SW480 (cell line): ENCODE measurements at places on chromosomes 6 and 20.
A peak's percentile ranks its signal among the peaks of the same experiment; 100 is the strongest.

GRCh38 chr20:49233226-49233625 lies 14.0 kb downstream of the DDX27 start:
- DNase-seq: no peak

- no peak for DNase-seq
These were observed 21.6 kb downstream of the EYA2 start for GRCh38 chr20:46916258-46916603.

- no peak for DNase-seq
These were observed 32.1 kb upstream of the FILIP1 start for GRCh38 chr6:75525682-75526081.

- DNase-seq: no peak
These were observed 61.0 kb downstream of the DZANK1 start for GRCh38 chr20:18405826-18406225.

DNA sequence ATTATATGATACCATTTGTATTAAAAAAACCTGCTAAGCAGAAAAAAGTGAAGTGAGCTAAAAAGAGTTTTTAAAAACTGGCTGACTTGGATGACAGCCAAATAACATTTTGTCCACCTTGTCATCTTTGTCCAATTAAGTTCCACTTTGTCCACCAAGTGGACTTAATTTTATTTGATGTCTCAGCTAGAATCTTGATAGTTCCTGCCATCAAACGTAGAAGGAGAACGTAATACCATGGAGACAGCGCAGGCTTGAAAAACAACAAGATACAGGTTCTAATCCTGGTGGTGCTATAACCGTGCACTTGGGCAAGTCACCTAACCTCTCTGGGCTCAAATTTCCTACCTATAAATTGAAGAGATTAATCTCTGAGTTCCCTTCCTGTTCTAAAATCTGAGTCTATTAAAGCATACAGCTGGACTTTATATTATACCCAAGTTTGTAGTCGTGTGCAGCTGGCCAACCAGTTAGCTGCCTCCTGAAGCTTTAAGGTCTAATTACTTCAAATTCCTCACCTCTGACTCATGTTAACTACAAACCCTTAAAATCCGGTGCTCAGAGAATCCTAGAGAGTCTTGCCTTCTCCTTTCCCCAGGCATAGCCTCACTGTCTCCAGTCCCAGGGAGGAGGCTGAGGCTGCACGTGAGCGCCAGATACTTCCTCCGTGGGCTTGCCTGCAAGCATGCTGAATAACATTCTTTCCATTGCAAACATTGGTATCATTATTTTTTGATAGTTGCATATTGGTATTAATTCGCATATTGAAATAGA lies 16.8 kb downstream of the TMEM244 start:
- peak; percentile 20 for DNase-seq

GRCh38 chr6:33934731-33935270 lies 131.0 kb upstream of the MLN start:
- DNase-seq: no peak

- no peak for DNase-seq
These were observed 9.0 kb upstream of the DDX27 start for GRCh38 chr20:49210101-49210756.

- DNase-seq: no peak
These were observed 22.7 kb downstream of the MTCL3 start for GRCh38 chr6:127496471-127496870.

DNA sequence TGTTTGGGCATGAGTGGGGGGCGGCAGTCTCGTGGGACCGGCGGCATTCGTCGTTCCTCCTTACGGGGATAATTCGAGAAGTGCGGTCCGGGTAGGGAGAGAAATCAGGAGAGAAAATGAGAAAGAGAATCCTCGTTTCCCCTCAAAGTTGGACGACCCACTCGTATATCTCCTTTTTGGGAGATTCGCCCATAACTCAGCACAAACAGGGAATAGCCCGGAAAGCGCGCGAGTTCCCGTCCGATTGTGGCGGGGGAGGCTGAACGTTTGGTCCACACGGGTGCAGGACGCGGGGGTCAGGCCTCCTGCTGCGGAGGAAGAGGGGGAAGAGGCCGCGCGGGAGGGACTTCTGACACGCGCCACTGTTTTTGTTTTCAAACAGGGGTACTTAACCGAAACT lies 42.4 kb downstream of the POPDC3 start:
- no peak for DNase-seq

- DNase-seq: peak; percentile 32
These were observed 30.0 kb upstream of the FABP7 start for GRCh38 chr6:122749451-122750050.

GRCh38 chr6:52299653-52300052 lies 15.1 kb upstream of the MCM3 start:
- DNase-seq: no peak

- no peak for DNase-seq
These were observed 247.5 kb downstream of the TMEM242 start for GRCh38 chr6:157075549-157076450.

DNA sequence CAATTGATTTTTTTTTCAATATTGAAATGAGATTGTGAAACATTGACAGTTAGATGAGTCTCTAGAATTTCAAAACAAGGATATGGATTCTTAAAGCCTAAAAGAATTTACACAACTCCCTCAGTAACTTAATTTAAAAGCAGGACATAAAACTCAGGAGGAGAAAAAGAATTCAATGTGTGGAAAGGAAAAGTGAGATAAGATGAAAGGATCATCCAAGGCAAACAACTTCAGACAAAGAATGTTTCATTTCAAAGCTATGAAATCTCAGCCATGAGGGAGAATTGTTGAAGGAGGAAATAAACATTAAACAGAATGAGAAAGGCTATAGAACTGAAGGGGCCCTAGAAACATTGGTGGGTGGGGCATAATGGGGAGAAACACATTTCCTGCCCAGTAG lies 191.7 kb upstream of the NOX3 start:
- DNase-seq: no peak

DNA sequence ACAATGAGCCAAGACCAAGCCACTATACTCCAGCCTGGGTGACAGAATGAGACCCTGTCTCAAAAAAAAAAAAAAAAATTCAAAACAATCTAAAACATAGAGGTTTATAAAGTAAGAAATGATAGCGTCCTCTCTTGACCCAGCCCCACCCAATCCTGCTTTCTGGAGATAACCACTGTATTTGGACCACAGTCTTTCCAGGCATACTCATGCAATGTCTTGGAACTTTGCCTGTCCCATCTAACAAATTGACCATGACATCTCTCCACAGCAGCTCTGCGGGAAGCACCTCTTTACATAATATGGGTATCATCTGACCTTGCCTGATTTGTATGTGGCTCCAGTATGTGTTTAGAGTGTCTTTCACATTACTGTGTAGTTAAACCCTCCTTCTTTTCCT lies 9.1 kb upstream of the SHLD1 start:
- no peak for DNase-seq

- DNase-seq: peak; percentile 23
These were observed 870 bp upstream of the MDFI start for GRCh38 chr6:41637194-41638001.

- DNase-seq: no peak
These were observed 18.2 kb downstream of the ERGIC3 start for GRCh38 chr20:35560105-35560511.

DNA sequence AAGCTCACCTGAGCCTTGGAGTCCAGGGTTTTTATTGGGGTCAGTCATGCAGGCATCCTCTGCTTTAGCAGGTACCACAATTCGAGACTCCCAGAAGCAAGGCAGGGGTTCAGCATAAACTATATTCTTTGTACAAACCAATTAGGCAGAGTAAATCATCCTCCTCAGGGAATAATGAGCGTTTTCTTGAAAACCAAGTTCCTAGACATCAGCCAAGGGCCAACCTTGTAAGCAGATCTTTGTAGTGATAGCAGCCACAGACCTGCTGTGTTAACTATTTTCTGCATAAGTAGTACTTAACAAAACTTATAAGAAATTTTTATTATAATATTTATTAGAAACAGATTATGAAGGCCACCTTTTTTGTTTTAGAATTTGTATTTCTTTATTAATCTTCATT lies 74.7 kb downstream of the STXBP5 start:
- DNase-seq: no peak

DNA sequence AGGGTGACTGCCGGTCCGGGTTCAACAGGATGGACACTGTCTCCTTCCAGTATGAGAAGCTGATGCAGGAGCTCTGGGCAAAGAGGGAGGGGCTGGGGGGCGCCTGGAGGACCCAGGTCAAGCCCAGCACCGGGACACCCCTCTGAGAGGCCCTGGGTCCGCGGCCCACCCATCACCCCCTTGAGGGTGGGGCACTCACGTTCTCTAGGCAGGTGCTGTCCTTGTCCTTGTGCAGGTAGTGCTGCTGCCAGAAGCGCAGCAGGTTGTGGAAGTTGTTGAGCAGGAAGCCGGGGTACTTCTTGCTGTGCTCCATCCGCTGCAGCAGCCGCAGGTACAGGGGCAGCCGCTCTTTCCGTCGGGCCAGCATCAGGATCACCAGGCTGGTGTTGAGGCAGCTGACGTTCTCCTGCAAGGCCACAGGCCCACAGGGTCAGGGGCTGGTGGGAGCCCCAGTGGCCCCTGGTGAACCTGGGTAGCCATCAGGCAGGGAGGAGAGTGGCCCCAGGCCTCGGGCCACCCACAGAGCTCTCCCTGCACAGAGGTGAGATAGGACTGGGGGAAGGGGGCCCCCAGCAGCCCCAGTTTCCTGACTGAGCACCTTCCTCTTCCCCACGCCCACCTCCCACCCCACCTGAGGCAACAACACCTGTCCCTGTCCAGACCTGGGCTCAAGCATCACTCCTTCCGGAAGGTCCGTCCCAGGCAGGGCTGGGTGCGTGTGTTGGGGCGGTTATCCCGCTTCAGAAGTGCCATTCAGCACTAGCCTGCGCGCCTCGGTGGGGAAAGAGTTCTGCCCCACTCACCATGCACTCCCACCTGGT lies 47.8 kb downstream of the MYH7B start:
- DNase-seq: no peak

DNA sequence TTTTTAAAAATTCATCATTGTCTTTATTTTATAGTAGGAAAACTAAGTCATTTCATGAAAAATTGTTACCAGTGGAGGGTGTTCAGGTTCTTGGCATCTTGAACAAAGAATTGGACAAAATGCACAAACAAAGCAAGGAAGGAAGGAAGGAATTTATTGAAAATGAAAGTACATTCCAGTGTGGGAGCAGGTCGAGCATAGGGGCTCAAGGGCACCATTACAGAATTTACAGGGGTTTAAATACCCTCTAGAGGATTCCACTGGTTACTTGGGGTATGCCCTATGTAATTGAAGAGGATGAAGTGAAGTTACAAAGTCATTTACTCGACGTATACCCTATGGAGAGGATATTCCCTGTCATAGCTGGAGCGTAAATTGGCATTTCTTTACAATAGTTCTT lies 37.4 kb upstream of the HDAC2 start:
- no peak for DNase-seq

- no peak for DNase-seq
These were observed 16.1 kb upstream of the SPACA1 start for GRCh38 chr6:88031550-88031949.

- DNase-seq: peak; percentile 87
These were observed 20.3 kb downstream of the TTPAL start for GRCh38 chr20:44495802-44496481.

- peak; percentile 63 for DNase-seq
These were observed 589.7 kb downstream of the CBLN4 start for GRCh38 chr20:55415567-55416142.

DNA sequence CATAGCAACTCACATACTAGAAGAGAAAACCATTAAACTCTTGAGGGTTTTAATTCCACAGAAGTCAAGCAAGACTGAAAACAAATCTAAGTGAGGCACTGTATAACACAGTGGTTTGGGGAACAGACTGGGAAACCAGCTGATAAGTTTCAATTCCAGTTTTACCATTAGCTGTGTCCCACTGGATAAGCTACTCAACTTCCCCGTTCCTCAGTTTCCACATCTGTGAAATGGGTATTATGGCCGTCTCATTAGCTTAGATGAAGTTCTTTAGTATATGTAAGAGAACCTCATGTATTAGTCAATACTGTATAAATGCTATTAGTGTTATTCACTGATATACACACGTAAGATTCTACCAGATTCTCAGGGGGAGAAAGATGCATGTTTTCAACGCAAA lies 89.0 kb downstream of the ZFP64 start:
- no peak for DNase-seq

GRCh38 chr6:2990248-2990931 lies 9.3 kb upstream of the NQO2 start:
- peak; percentile 34 for DNase-seq

DNA sequence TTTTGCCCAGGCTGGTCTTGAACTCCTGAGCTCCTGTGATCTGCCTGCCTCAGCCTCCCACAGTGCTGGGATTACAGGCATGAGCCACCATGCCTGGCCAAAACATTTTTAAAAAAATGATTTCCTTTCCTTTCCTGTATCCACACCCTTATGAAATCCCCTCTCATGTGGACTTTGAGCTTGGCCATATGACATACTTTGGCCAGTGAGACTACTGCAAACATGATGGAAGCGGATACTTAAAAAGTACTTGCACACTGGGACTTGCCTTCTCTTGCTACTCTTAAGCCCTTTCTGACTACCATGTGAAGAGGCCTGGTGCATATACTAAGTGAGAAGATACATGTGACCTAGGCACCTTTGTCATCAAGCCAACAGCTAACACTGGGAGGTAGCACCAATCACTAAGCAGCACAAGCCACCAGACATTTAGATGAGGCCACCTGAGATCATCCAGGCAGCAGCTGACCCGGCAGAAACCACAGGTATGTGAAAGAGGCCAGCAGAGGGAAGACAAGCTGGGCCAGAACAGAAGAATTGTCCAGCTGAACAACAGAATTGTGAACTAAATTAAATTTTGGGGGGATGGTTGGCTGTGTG lies 78.5 kb upstream of the HDAC2 start:
- peak; percentile 71 for DNase-seq

- DNase-seq: no peak
These were observed 32.5 kb downstream of the DLL1 start for GRCh38 chr6:170258407-170258806.

- DNase-seq: no peak
These were observed 5.6 kb upstream of the HECA start for GRCh38 chr6:139129284-139129683.

DNA sequence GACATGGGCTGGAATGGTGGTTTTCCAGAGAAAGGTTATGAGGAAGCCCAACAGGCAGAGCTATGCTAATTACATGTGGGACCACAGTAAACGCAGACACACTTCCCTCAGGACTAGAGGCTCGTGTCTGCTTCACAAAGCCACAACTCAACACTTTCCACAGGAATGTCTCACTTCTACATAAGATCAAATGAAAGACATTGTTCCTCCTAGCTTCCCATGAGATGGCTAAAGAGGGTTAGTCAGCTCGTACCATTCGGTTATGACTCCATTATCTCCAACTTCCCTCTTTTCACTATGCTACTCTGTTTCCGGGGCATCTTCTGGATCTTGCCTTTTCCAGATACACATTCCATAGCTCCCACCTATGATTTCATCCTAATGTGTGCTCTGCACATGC lies 29.1 kb upstream of the ZC3H12D start:
- DNase-seq: peak; percentile 3

DNA sequence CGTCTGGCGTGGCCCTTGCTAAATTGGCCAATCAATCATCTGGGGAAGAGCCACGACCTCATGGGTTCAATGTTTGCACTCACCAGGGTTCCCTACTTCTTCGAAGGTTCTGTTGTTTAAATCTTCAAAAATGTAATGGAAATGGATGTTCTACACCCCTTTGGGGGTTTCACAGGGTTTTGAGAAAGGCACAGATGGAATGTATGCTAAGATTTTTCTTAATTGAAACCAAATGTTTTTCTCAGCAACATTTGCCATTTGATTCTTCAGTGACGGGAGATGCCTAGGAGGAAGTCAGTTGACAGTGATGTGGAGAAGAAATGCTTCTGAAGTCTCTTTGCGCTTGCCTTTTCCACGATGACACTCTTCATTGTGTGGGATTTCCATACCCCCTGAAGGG lies 312.3 kb downstream of the ESR1 start:
- DNase-seq: no peak
